ENCODE measurements at places on chromosomes 3 and 15.

DNA sequence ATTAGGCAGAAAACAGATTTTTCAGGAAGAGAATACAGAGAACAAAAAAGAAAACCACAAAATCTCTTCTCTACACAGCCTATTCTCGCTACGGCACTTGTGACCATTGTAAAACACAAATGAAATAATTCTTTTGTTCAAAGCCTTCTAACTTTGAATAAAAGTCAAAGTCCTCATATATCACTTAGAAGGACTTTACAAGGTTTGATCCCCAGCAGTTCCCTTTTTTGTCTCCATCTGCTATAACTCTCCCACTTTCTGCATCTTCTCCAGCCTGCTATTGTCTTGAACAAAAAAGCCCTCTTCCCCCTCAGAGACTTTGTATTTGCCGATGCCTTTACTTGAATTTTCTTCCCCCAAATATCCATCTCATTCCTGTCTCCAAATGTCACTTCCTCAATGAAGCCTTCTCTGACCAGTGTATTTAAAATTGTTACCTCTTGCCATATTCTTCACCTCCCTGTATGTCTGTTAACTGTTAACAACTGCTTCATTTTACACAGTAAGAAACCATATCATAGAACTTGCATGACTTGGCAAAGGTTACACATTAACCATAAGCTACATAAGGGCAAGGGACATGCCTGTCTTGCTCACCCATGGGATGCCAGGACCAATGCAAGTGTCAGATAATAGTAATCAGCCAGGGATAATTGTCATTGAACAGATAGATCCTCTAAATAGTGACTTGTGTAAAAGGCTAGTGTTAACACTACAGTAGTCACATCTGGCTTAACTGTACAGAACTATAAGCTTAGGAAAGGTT, 122.4 kb downstream of the CBLB start:
- DNase-seq, result no peak

DNA sequence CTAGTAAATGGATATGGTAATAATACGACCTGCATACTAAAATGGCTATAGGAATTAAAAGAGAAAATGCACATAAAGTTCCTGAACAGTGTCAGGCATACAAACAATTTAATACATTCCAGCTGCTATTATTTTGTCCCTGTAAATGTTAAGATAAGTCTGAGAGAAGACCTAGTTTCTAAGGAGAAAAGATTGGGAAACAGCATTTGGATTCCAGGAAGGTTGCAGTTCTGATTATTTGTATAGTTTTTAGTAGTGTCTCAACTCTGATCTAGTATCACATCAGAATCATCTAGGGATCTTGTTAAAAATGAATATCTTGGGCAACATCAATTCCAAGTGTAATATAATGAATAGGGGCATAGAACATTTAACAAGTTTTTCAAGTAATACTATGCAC, 905.7 kb downstream of the NSUN3 start:
- DNase-seq, result no peak

- no peak for DNase-seq
Observed at GRCh38 chr3:158864492-158864891, 62.6 kb downstream of the MFSD1 start.

DNA sequence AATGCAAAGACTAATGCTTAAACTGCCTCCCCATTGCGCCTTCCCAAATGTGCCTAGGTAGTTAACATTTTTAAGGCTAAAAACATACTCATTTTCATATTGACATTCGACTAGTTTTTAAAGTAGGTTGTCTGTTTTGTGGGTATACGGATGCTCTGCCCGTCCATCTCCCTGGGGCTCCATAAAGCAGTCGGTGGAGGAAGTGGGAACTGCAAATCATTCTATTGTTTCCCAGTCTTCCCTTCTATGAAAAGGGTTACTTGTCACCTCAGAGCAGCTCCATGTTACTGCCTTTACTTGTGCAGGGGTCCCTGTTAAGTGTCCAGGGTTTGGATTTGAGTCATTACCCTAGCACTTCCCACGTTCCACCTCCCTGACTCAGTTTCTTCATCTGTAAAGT, 10.9 kb downstream of the CHCHD6 start:
- no peak for DNase-seq

DNA sequence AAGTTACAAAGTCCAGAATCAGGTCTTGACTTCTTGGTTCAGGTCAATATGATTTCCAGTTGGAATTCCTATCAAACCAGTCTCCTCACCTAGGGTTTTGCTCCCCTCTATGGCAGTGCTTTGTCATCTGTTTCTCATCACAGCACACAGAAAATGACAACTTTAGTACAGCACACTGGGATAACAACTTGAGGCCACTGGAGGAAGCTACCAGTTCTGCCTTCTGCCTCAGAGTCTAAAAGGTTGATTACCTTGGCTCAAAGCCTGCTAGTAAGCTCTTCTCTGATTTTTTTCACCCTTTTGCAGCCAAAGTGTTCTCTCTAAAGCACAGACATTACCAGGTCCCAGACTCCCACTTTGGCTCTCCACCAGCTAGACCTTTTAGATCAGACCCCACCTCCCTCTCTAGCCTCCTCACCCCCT, 24.8 kb upstream of the TRIM59 start:
- DNase-seq, result no peak

GRCh38 chr3:191261304-191261638, 62.2 kb downstream of the OSTN start:
- DNase-seq, result no peak
